MV-4-11 (cell line): ENCODE measurements at places on chromosomes 3 and 15.

DNA sequence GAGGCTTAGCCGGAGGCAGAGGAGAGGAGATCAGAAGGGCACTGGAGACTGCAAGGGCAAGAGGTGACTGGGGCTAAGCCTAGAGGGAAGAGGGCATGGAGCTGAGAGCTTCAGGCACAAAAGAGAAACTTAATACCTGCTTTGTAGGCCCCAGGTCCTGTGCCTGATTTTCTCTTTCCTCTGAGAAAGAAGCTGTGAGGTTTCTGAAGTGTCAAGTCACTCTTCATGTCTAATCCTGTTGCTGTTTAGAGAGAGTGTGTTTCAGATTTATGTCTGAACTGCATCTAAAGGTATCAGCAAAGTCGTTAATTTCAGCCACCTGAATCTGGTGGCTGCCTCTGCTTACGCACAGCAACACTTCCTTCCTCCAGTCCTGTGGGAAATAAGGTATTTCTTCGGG is 106.9 kb upstream of the RNU6-1 start:
- DNase-seq, result no peak

- DNase-seq, result peak; percentile 36
These were observed 801 bp upstream of the NGRN start for GRCh38 chr15:90264671-90265070.

DNA sequence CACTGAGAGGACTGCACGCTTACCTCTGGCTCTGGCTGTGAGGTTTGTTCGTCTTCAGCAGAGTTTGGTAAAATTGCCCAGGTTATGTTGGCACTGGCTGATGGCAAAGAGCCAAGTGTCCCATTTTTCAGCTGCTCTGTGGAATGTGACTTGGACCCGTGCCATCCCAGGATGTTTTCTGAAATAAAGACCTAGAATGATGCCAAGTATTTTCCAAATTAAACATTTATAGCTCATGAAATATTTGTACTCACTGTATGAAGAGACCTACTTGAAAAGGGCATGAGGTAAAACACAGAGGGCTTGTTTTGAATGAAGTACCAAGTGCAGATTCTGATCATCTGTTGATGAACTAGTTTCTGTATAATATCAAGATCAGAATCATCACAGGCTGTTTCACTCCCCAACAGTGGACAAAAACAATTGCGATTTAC is 200.5 kb downstream of the STT3B start:
- no peak for DNase-seq

DNA sequence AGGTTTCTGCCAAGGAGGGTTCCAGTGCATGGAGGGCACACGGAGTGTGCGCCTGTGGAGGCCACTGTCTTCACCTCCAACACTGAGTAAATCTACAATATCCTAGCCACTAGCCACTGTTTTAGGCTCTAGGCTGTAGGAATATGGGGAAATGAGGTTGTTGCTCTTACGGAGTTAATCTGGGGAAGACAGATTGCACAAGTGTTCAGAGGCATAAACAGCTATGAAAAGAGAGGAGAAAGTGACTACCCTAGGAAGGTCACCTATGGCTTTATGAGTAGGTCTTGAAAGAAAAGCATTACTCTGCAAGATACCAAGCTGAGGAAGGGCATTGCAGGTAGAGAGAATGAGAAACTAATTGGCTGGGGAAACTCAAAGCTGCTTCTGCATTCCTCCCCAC is 85.7 kb downstream of the CYP19A1 start:
- peak; percentile 41 for DNase-seq
